ENCODE measurements at places on chromosomes 3 and 15.

DNA sequence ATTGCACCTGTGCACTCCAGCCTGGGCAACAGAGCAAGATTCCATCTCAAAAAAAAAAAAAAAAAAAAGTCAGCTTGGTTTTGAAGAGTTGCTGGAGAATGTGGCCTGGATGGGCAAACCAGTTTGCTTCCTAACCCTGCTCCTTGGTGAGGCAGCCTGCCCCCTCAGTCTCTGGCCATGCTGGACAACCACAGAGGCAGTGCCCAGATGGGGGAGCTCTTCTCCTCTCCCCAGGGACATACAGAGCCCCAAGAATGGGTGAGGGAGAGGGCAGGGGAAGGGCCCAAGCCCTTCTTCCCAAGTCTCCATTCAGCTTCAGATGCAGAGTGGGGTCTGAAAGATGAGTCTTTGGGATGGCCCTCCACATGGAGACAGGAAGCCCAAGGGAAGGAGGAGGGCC, 27.9 kb downstream of the CD276 start:
- no peak for DNase-seq

DNA sequence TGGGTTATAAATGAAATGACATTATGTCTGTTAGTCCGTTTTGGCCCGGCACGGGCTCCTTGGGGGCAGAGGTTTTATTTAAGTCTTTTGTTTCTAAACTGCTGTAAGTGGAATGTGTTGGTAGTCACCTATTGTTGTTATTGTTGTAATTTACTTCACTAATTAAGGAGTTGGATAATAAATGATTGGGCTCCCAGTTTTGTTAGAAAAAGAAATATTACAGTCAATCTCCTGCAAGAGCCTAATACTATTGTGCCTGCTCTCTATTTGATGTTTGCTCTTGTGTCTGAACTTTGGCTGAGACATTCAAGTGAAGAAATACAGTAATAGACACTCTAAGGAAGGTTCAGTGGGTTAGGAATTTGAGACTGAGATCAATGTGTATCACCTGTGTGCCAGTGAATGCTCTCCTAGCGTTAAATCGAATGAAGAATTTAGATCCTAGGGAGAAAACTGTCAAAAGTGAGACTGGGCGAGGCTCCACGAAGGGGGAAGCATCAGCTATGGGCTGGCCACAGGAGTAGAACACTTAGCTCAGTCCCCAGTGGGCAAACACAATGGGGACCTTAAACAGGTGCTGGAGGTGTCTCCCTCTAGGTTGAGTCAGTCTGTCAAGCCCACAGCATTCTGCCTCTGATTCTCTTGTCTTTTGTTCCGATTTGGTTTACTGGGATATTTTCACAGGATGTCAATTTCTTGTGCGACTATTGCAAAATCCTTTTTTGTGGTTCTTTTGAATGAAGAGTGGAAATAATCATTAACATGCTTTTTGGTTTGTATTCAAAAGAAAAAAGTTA, 1.2 kb downstream of the ROBO2 start:
- no peak for DNase-seq

- no peak for DNase-seq
Observed at GRCh38 chr3:50177346-50177745, 14.1 kb upstream of the GNAT1 start.

DNA sequence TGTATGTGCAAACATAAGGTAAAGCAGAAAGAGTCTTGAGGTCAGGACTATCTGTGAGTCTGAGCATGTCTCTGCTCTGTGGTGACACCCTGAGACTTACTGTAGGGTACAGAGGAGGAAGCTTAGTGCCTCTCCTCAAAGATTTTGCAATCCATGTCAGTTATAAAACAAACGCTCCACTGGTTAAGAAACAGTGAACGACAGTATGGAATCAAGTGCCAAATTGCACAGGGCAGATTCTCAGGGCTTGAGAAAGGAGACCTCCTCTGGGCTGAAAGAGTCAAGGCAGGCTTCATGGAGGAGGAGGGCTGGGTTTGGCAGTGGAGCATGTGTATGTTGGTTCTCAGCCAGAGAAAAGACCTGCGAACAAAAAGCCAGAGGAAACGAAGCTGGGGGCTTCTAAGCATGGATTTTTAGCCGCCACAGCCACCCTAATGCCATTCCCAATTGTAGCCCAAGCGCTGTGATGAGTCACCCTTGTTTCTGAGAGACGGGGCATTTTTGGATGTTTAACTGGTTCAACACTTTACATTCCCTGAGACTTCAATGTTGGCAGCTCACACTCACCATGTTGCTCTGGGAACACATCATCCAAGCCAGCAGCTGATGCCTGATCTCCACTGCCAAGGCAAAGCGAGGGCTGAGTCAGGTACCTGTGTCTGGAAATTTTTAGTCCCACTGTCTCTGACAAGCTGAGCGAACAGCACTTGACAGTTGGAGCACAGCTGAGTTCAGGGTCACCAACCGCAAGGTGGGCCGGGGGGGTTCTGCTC, 3.4 kb upstream of the DGKG start:
- DNase-seq: no peak

GRCh38 chr3:50617096-50617791, at the start of gene MAPKAPK3:
Gene MAPKAPK3, plus strand, starts transcription at chr3:50617151. Its CDS starts 415 bp downstream, at chr3:50617566.
- peak; percentile 25 for DNase-seq

- peak; percentile 78 for DNase-seq
Observed at GRCh38 chr15:90231028-90232017, 2.4 kb downstream of the CIB1 start.

GRCh38 chr3:44058022-44058867, 183.4 kb upstream of the TOPAZ1 start:
- no peak for DNase-seq

DNA sequence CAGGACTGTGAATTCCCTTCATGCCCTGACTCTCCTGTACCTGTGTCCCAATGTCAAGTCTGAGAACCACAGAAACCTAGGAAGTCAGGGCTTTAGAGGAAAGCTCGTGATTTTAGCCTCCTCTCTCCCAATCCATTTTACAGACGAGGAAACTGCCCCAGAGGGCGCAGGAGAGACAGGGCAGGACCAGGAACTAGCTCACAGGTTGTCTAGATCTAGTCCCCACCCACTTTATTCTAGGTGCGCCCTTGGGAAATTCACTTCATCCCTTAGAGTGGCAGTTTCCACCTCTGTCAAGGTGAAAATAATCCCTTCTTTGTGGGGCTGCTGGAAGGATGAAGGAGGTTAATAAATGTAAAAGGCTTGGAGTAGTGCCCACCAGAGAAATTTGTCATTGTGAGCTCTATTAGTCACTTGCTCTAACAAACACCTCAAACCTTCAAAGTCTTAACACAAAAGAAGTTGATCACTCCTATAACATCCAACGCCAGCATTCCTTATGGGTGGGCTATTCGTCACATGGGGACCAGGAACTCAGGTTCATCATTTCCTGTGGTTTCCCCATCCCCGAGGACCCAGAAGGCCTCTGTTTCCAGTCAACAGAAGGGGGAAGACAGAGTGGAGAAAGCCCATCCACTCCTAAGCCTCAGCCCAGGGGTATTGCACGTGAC, 282.3 kb downstream of the XXYLT1 start:
- DNase-seq: no peak

- DNase-seq: no peak
Observed at GRCh38 chr15:83305704-83306291, 21.3 kb upstream of the BNC1 start.

GRCh38 chr15:49064281-49064653, 18.0 kb upstream of the SECISBP2L start:
- no peak for DNase-seq

All from effector CD4-positive, alpha-beta T cell (primary cell).